ENCODE measurements at places on chromosomes 16 and 17.

DNA sequence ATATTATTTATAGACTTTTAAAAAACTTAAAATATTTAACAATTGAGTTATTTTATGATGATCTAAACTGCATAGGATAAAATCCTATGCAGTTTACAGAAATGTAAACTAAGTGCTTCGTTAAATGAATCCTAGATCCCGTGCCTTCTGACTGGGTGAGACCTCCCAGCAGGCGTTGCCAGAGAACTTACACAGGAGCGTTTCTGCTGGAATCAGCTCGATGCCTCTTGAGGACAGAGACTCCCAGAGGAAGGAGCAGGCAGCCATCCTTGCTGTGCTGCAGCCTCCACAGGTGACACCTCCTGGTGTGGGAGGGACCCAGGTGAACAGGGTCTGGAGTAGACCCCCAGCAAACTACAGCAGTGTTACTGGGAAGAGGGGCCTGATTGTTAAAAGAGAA, 160.4 kb downstream of the WWOX start:
- no peak for DNase-seq

GRCh38 chr17:55734128-55734781, 11.6 kb upstream of the TMEM100 start:
- DNase-seq = no peak

GRCh38 chr16:54173490-54173889, 113.1 kb downstream of the IRX3 start:
- DNase-seq = no peak

DNA sequence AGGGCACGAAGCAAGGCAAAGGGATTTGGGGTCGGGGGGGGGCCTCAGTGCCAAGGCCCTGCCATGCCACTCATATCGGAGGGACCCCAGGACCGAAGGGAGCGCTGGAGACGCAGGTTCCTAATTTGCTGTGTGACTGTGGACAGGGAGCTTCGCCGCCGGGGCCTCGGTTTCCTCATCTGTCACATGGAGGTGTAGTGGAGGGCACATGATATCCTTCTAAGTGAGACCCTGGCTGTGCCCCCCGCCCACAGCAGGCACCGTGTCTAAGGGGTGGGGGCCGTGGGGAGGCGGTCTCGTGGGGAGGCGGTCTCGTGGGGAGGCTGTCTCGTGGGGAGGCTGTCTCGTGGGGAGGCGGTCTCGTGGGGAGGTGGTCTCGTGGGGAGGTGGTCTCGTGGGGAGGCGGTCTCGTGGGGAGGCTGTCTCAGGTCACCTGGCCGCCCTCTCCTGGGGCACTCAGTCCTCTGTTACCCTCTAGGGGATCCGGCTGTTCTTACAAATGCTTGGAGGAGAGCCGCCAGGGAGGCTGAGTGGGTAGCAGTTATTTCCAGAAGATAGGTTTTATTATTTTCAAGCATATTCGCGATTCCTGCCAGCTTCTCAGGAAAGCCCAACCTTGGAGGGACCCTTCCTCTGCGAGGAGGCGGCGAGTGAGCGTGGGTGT, 205.0 kb downstream of the NTN1 start:
- no peak for DNase-seq

GRCh38 chr17:81139428-81139827, 25.9 kb upstream of the PVALEF start:
- DNase-seq = no peak

DNA sequence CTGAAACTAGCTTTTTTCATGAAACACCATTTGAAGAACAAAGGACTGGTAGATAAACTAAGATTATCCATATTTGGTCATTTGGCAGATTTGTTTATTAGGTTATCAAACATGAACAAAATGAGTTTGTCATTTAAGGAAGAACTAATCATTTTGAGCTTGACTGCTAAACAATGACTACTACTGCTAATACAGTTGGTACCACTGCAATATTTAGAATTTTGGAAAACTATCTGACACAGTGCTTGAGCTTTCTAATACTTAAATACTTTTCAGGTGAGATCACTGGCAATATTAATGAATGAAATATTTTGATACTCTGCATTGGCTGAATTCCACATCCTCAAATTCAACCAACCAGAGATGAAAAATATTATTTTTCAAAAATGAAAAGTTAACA, 47.2 kb downstream of the MED13 start:
- DNase-seq = no peak

GRCh38 chr17:27602721-27603420, 28.1 kb upstream of the LGALS9 start:
- peak; percentile 38 for DNase-seq

DNA sequence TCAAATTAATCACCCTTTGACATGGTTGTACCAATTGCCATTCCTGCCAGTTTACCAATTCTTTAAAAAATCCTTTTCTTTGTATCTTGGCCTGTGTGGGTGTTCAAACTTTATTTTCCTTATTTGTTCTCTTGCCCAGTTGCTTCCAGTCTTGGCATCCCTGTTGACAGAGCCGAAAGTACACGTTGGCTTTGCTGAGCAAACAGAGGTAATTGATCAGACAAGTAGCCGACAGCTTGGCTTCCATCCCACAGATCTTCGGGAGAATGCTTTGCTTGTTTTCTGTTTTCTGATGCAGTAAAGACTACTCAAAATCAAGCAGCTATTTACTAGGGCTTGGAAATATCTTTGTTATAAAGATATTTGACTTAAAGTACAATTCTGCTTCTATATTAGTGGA, 506.8 kb upstream of the SALL1 start:
- DNase-seq = no peak

- no peak for DNase-seq
Observed at GRCh38 chr16:74123195-74123594, 173.4 kb upstream of the PSMD7 start.

DNA sequence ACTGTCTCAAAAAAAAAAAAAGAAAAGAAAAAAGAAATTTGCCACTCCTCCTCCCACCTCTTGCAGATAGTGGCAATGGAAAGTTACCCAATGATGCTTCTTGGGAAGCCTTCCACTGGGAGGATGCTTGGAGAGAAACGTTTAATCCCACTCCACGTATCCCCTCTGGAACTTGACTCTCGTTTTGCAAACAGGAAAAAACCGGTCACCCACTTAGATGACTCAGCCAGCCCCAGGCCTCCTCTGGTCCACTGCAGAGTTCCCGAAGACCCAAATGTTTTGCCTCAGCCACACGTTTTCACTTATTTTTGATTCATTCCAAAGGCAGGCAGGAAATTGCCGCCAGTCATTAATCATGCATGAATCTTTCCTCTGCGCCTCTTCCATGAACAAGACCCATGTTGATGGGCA, 9.3 kb upstream of the TNFRSF17 start:
- no peak for DNase-seq

DNA sequence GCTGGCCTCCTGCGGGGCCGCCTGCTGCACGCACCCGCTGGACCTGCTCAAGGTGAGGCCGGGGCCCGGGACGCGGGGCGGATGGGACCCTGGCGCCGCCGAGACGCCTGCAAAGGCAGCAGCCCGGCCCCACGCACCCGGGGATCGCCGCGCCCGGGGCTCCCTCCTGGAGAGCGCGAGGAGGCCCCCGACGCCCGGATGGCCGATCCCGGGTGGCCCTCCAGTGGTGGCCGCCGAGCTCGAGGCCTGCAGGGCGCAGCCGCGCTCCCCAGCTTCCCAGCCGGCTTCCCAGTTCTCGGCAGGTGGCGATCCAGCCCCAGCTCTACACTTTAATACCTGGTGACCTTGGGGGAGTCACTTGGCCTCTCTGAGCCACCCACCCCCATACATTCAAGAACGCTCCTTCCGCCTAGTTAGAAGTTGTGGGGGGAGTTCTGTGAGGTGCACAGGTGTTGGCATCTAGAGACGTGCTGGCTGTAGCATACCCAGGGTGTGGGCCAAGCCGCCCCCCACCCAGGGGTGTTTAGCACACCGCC, 452 bp downstream of the SLC25A10 start:
- no peak for DNase-seq

DNA sequence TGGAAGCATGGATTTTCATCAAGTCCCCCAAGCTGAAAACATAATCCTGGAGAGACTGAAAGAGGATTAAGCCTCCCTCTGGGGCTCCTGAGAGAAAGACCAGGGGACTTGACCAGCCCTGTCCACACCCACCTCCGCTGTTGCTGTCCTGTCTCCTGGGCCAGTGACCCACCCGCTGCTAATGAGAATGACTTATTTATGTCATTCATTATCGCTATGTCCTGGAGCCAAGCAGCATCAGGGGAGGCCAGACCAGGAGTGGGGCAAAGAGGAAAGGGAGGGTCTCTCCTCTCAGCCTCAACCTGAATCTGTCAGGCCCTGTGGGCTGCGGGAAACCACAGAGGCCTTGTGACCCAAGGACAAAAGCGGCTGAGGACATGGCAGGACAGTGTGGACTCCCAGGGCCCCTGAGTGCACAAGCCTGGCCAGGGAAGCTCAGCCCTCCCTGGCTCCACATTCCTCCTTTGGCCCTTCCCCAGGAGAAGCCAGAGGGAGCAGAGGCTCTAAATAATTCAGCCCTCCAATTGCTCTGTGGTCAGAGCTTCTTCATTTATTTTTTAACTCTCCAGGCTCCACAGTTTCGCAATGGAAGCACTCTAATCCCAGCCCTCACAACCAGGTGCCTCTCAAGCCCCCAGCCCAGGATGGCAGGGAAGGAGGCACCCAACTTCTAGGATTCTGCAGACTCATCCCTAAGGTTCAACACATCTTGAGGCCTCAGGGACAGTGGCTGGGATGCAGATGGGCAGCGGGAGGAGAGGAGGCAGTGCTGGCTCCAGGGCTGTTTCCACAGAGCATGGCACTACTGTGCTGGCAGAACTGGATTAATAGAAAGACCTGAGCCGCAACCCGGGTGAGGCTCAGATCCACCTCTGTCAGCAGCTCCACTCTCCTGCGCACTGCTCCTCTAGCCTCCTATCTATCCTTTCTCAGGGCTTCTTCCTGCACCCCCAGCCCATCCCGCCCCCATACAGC, 19.1 kb downstream of the CUEDC1 start:
- DNase-seq = no peak

- no peak for DNase-seq
Observed at GRCh38 chr17:17081304-17081940, 39.2 kb downstream of the MPRIP start.

GRCh38 chr17:44738214-44738906, 20.4 kb upstream of the ADAM11 start:
- DNase-seq = no peak

- no peak for DNase-seq
Observed at GRCh38 chr17:48246612-48247011, 139.0 kb downstream of the SNX11 start.

DNA sequence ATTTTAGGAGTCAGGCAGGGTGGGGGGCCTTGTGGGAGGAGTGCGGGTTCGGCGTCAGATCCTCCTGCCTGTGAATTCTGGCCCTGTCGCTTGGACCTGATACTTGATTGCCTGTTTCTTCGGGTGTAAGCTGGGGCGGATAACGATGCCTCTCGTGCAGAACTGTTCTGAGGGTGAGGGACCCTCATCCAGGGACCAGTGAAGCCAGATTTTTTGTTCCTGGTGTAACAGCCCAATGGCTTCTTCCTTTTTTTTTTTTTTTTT, 1.3 kb downstream of the TBCD start:
- no peak for DNase-seq

DNA sequence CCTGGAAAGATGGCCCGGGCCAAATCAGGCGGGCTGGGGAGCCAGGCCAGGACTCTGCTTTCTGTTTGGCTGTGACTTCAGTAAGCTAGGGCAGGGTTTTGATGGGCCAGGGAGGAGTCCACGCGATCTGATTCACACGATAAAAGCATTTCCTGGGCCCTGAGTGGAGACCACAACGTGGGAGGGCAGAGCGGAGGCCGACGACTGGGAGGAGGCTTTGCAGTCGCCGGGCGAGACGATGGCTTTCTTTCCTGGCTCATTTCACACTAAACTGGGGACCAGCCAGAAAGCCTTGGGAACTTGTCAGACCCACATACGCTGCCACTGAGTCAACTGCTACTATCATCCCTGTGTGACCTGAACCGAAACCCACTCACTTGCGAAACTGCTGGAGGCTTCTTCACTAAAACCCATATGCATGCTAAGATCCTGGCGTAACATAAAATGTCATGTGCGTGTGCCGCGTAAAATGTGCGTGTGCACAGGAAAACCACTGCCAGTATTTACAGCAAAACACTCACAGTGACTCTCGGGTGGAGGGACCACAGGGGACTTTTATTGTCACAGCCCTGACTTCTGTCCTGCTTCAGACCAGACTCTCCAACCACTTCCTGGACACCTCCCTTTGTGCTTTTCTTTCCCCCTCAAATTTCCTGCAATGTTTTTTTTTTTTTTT, 14.2 kb upstream of the RHBDF2 start:
- DNase-seq = peak; percentile 85

GRCh38 chr17:1423456-1424135, 23.6 kb upstream of the YWHAE start:
- DNase-seq = no peak

DNA sequence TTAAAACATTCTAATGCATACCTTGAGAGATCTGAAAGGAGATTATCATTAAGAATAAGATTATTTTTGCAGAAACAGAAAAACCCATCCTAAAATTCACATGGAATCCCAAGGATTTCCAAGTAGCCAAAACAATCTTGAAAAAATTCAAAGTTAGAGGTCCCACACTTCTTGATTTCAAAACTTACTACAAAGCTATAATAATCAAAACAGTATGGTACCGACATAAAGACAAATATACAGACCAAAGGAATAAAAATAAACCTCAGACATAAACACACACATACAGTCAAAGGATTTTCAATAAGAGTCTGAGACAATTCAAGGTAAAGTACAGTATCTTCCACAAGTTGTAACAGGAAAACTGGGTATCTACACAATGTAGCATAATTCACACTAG, 16.2 kb downstream of the C16orf87 start:
- DNase-seq = no peak

GRCh38 chr16:67862623-67863583, 9.9 kb upstream of the EDC4 start:
- no peak for DNase-seq

- no peak for DNase-seq
Observed at GRCh38 chr16:20867585-20867984, 32.6 kb downstream of the DCUN1D3 start.

DNA sequence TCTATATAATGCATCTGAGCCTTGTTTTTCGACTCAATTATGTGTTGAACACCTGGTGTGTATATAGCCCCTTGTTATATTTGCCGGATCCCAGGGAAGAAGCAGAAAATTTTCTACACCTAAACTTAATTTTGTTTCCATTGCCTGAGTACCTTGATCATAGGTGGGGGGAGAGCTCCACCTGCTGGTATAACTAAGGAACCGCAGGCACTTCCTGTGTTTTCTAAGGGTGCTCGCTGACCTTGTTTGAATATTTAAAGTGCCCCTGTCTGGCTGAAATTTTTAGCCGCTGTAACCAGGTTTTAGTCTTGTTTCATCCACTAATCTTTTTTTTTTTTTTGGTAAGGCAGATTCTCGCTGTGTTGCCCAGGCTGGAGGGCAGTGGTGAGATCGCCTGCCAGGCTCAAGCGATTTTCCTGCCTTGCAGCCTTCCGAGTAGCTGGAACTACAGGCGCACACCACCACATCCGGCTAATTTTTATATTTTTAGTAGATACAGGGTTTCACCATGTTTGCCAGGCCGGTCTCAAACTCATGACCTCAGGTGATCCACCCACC, 6.5 kb upstream of the NUBP1 start:
- peak; percentile 42 for DNase-seq

DNA sequence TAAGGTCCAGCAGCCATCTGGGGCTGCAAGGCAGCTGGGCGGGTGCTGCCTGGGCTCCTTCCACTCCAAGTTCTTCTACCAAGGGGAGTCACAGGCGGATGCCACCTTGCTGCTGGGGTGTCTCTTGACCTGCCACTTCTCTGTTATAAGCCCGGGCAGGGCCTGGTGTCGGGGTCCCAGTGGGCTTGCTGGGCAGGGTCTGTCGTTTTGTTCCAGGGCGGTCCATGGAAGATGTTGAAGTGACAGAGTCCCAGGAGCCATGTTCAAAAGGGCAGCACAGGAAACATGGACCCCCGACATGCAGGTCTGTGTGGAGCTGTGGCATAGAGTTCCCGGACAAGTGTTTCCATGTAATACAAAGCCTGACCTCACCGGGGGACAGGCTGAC, 91.1 kb downstream of the TNFRSF13B start:
- DNase-seq = no peak

Data from T-helper 22 cell (primary cell).